ENCODE measurements at places on chromosomes 6 and 20.

GRCh38 chr20:31630187-31630790 is 7.4 kb upstream of the COX4I2 start:
- no peak for DNase-seq

GRCh38 chr20:6466075-6466810 is 301.2 kb upstream of the BMP2 start:
- no peak for DNase-seq

GRCh38 chr6:139881728-139882211 is 507.3 kb upstream of the CITED2 start:
- peak; percentile 37 for DNase-seq

- no peak for DNase-seq
Observed at GRCh38 chr20:33072813-33073212, 6.6 kb upstream of the BPIFB4 start.

DNA sequence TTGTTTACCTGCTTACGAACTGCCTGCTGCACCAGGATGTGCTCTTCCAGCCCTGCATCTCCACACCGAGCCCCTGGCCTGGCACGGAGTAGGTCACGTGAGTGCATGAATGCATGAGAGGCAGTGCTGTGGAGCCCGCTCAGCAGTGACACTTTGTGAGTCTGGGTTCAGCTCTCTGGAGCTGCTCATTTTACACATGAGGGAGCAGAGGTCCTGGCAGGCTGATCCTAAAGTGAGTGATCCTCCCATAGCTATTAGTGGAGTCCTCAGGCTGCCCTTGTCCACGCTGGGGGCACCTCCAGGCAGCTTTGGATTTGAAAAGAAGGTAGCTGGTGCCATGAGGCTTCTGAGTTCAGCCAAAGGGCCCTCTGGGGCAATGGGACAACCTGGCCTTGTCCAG is 64.2 kb downstream of the EDN3 start:
- DNase-seq = no peak

DNA sequence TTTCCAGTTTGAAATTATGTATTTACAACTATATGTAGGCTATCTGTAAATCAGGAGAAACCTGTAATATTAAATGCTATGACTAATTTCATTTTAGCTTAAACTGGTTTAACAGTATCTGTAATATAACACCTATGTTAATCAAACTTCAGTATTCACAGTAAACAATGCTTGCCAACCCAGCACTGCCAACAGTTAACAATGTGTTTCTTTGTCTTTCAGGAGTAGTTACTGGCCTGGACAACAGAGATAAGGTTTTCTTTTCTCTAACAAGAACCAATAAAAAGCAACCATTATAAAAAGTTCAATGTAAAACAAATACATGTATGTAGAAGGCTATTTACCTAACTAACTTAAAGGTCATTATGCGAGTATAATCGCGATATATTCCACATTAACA is 158.8 kb downstream of the CDK19 start:
- DNase-seq = no peak

GRCh38 chr20:39468703-39469102 is 506.6 kb downstream of the DHX35 start:
- DNase-seq = no peak

DNA sequence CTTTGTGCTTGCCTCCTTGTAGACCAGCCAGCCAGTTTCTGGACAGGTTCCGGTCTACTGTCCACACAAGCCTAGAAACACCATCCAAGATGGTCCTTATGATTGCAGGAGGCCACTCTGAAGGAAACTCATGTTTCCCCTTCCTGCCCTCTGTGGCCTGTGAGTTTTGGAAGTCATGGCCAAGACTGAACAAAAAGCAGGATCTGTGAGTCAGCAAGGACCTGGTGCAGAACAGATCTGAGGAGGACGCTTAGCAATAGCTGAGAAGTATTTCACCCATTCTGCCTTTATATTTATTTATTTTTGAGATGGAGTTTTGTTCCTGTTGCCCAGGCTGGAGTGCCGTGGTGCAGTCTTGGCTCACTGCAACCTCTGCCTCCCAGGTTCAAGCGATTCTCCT is 134.6 kb upstream of the EEF1E1 start:
- no peak for DNase-seq

DNA sequence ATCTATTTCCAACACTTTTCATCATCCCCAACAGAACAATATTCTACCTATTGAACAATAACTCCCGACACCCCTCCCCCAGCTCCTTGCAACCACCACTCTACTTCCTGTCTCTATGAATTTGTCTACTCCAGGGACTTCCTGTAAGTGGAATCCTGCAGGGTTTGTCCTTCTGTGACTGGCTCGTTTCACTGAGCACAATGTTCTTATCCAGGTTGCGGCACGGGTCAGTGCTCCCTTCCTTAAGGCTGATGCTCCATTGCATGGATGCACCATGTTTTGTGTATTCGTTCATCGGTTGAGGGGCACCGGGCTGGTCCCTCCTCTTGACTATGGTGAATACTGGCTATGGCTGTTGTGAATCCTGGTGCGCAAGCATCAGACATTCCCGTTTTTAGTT is 163.2 kb downstream of the TBXT start:
- no peak for DNase-seq

- no peak for DNase-seq
Observed at GRCh38 chr6:140602431-140603248, 1228.2 kb upstream of the CITED2 start.
